ENCODE measurements at places on chromosomes 2 and 18.

DNA sequence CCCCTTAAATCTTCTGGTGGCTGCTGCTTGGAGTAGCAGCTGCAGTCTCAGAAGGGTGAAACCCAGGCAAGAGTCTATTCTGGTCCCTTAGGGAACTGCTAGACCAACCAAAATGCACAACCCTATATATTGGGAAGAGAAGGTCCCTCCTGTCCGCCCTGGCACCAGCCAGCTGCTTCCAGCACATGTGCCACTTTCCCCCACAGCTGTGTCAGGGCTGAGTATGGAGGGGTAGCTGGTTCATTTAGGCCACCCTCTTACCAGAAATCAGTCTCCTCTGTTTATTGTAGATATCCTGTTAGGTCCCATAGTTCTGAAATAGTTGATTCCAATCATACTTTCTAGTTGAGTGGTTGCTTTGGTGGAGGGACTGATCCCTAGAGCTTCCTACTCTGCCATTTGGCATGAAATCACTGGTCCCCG lies 68.9 kb downstream of the BIRC6 start:
- no peak for DNase-seq

DNA sequence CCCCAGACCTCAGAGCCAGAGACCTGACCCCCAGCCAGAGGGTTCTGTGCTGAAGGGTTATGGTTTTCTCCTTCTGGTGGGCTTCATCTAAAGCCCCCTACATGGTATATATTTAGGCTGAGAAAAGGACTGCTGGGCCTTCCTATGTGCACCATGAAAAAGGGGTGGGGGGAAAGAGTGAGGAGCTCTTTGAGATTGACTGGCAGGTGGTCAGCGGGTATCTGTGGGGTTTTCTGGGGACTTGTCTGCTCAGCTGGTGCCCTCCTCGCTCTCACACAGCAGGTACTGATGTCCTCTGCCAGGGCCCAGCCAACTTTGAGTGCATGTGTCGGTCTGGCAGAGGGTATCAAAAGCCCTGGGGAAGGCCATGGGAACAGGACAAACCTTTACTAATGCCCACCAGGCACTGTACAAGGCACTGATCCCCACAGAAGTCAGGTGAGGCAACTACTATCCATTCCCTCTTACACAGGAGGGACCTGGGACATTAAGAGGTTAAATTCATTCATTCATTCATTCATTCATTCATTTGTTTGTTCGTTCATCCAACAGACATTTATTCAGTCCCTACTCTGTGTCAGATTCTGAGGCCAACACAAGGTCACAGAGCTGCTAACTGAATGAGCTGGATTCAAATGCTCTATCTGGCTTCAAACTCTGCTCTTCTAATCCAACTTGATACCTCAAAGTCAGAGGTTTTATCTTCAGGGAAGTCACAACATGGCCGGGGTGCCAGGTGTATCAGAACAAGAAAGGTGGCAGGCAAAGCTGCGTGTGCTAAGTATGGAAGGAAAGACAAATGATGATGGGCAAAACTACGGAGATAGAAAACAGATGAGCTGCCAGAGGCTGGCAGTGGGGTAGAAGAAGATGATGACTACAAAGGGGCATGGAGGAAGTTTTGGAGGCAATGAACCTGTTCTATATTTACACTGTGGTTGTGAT lies 44.6 kb downstream of the REEP1 start:
- DNase-seq, result no peak

DNA sequence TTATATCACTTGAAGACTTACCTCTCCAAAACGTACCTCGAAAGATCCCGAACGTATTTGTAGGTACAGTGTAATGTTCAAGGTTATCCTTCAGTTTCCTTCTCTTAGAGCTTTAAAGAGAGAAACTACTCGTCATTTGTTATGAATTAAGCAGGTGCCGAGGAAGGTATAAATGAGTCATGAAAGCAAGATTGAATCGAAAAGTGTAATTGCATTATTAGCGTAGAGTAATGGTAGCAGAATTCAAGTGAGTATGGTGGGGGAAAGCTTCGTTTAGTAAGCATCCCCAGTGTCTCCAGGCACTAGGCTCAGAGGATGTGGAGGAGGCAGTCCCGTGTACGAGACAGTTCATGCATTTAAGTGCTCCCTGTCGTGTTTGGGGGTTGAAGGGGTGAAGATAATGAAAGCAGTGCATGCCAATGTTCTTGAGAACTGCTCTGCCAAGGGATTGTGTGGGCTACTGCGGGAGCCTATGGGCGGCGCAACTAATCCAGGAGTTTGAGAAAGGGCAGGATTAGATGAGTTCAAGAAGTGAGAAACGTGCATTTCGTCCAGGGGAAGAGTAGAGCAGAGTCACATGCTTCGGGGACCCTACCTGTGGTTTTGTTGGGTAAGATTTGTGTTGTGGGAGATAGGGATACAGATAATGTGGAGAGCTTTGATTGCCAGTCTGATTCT lies 858 bp downstream of the POLR1B start:
- no peak for DNase-seq

- no peak for DNase-seq
Measured at GRCh38 chr2:150812664-150813367, 325.3 kb upstream of the RND3 start.

DNA sequence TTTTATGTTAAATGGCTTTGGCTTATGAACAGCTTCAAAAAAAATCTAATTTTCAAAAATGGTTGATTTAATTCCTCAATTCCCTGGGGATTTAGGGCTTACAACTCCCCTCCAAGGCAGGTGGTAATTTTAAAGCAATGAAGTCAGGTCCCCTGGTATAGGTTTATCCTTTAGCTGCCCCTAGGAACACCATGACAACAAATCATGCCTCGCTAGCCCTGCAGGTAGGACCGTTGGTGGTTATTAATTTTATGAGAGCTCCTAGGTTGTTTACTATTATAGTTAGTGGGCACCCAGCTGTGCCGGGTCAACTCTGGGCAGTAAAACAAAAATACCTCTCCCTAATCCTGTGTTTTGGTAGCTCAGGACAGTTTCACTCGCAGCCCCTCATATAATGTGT lies 26.2 kb upstream of the MBOAT2 start:
- DNase-seq, result no peak

DNA sequence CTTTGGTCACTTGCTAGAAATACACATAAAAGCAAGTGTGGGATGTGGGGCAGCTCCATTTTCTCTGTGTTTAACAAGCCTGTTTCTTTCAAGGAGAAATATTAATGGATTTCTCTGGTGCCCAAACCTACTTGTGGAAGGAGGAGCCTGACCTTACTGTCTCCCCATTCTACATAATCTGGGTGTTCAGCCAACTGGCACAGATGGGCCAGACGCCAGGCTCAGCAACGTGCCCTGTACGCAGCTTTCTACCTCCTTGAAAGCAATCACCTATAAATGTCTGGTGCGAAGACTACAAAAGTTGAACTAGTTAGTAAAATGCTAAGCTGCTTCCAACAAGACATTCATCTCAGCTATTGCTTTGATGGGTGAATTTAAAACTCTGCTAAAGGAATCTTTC lies 33.2 kb upstream of the MYO3B start:
- DNase-seq, result no peak

GRCh38 chr2:167550448-167550847 lies 662.2 kb downstream of the XIRP2 start:
- no peak for DNase-seq

DNA sequence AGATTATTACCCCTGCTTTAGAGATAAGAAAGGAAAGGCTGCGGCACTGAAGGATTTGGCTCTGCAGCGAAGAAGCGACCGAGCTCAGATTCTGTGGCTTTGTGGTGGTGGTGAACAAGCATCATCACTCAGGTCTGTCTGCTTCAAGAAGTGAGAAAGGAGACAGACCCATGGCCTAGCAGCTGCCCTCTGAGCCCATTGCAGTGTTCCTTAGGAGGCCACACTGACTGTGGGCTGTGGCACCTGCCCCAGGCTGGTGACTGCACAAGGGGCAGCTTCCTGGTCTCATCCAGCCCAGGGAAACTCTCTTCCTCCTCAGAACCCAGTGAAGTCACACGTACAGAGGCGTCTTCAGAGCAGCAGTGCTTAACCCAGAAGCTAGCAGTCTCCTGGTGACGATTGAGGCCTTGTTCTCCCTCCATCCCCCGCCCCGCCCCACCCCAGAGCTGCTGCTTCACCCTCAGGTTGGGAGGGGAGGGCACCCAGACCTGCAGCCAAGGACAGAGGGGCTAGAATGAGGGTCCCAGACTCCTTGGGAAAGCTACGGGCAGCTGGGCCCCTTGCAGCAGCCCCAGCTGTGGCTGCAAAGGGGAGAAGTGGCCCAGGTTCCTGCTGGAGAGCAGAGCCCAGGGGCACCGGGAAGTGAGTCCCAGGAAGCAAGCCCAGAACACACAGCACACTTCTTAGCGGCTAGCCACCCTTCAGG lies 22.2 kb downstream of the BIN1 start:
- DNase-seq, result no peak

DNA sequence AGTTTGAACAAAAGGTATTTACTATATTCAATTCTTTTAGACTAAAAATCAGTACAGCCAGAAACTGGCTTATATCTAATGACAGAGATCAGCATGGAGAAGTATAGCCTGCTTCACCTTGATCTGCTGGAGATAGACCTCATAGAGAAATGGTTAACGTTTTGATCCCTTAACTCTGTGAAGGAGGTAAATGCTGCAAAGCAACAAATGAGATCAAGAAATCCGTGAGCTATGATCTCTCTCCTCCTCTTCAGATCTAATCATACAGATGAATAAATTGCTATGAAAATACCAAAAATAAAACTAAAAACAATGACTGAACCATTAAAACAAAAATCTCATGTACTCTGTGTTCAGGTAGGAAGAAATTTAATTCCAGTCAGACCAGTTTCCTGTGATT lies 42.8 kb downstream of the KLHL14 start:
- DNase-seq, result no peak

DNA sequence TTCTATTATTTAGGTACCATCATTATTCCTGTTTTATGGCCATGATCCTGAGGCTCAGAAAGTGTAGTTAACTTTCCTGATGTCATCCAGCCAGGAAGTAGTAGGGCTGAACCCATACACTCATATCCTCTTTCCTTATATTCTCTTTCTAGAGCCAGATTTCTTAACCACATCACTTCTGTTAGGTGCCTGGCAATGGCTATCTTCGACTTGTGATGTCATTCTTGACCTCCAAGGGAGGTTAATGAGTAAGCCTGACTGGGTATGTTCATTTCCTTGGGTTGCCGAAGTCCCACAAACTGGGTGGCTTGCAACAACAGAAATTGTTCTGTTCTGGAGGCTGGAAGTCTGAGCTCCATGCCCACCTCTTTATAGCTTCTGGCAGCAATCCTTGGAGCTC lies 43.4 kb downstream of the ITGB6 start:
- DNase-seq, result no peak

DNA sequence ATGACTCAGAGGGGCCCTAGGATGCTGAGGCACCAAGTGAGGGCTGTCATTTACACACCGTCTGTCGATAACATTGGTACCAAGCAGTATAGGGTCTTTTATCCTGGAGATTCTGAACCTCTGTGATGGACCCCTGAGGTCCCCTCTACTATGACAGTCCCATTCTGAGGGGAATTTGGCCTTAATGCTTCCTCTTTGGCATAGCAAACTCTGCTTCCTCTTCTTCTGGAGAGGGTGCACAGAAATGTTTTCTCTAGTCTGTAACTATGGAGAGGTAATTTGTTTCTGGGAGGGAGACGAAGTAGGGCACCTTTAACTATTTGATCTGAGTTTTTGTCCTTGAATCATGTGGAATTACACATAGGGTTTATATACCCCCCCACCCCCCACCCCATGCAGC lies 44.8 kb downstream of the INPP4A start:
- DNase-seq, result no peak

- DNase-seq, result no peak
Measured at GRCh38 chr2:187434342-187434785, 13.7 kb downstream of the CALCRL start.

GRCh38 chr2:144890828-144891227 lies 370.9 kb upstream of the ZEB2 start:
- no peak for DNase-seq

DNA sequence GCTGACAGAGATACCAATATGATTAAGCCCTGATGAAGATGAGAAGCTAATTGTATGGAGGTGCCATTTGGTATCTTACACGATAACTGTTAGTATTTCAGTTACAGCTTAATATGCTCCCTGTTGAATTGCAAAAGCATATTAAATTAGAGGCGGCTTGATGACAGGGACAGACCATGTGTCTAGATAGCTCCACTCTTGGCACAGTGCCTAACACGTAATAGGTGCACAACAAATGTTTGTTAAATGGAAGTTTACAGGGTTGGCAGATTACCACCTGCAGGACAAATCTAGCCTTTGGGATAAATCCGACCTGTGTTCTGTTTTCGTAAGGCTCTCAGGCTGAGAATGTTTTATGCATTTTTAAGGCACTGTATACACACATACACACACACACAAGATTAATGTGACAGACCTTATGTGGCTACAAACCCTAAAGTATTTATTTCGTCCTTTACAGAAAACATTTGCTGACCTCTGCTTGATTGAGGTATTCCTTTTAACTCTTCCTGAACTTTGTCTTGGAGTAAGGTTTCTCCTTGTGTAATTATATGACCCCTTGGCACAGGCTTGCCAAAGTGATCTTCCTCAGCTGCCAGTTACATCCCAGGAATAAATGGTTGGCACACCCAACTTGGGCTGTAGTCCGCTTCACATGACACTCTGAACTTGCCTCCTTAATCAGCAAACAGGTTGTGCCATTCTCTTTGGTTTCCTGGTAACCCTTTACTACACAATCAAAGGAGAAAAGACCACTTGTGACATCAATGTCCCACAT lies 348.9 kb downstream of the HRH4 start:
- no peak for DNase-seq

DNA sequence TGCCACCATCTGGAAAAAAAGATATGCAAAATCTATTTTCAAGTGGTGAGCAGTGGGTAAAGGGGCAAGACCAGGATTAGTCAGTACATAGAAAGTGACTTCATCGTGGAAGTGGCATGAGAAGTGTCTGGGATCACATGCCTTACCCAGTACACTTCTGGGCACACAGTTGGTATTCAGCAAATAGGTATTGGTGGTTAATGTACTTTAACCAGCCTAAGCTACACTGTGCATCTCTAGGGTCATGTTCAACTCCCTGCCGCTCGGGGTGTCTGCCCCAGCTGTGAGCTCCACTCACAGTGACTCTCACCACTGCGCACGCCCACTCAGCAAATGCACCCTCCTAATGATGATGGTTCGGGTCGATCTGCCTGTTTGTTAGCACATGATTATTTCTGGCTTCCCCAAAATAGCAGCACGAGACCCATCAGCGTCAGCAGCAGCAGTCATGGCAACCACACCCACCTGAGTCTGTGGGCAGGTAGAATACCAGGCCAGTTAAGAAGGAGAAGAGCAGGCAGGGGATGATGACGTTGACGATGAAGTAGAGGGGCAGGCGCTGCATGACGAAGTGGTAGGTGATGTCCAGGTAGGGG lies 11.1 kb downstream of the CHRNA1 start:
- no peak for DNase-seq
